ENCODE measurements at places on chromosomes 3 and 15.

GRCh38 chr3:48338635-48339034, 5.2 kb upstream of the SPINK8 start:
- DNase-seq = no peak

- no peak for DNase-seq
Measured at GRCh38 chr3:187830181-187830580, 84.9 kb upstream of the BCL6 start.

GRCh38 chr3:8166014-8166413, 335.6 kb upstream of the LMCD1 start:
- DNase-seq = no peak

DNA sequence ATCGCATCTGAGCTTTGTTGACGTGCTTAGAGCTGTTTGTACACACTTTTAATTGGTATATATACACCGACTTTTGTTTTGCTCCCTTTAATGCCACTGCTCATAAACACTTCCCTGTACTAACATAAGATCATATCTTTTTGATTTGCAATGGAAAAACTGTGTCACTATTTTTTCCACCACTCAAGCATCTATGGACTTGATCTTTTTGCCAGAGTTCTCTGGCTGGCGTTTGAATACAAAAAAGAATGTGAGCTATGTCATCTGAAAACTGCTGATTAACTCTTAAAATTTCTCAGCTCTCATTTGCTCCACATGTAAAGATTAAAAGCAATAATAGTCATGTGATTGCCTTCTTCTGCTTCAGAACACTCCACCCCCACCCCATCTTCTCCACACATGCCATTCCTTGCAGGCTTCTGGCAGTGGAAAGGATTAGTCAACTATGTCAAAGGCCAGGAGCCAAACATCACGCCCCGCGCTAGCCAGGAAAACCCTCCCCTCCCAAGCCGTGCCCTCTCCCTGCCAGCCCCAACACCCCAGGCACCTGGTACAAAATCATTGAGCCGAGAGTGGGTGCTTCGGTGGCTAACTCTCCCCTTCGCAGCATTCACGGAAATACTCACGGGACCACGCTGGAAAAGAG, 123.4 kb upstream of the MEF2A start:
- DNase-seq = peak; percentile 14

- DNase-seq = no peak
Measured at GRCh38 chr3:192307631-192308030, 419.7 kb downstream of the FGF12 start.

- DNase-seq = no peak
Measured at GRCh38 chr3:152403632-152404066, 134.9 kb downstream of the MBNL1 start.

GRCh38 chr3:48408823-48409281, 21.0 kb downstream of the PLXNB1 start:
- DNase-seq = no peak

DNA sequence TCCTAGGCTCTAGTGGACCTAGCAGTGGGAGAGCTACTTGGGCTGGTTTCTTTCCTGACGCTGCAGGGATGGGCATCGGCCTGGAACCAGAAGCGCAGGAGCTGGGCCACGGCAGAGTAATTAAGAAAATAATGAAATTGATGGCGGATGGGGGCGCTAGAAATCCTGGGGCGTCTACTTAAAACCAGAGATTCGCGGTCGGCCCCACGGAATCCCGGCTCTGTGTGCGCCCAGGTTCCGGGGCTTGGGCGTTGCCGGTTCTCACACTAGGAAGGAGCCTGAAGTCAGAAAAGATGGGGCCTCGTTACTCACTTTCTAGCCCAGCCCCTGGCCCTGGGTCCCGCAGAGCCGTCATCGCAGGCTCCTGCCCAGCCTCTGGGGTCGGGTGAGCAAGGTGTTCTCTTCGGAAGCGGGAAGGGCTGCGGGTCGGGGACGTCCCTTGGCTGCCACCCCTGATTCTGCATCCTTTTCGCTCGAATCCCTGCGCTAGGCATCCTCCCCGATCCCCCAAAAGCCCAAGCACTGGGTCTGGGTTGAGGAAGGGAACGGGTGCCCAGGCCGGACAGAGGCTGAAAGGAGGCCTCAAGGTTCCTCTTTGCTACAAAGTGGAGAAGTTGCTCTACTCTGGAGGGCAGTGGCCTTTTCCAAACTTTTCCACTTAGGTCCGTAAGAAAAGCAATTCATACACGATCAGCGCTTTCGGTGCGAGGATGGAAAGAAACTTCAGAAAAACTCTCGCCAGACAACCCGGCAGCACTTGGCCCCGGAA, 6.1 kb downstream of the SOX14 start:
- DNase-seq = no peak

GRCh38 chr15:69469467-69470201, 17.0 kb downstream of the RPLP1 start:
- DNase-seq = no peak

GRCh38 chr15:43270676-43271306, 4.1 kb upstream of the TGM5 start:
- DNase-seq = no peak

DNA sequence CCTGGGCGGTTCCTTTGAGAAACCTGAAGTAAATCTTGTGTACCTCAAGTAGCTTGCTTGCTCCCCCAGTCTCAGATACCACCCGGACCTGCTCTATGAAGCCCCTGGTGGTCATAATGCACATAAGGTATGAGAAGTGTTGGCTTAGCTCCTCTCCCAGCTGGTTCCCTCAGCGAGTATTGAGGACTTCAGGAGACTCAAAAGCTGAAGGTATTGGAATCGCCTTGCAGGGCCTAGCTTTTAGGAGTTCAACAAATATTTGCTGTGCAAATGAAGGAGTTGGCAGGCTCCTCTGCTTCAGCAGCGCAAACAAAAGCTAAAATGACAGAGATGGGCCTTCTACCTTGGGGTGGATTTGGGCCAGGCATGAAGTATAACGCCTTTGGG, 1.7 kb downstream of the CMTM8 start:
- DNase-seq = no peak

GRCh38 chr15:55552926-55553325, 35.2 kb downstream of the PYGO1 start:
- DNase-seq = no peak

- peak; percentile 62 for DNase-seq
Measured at GRCh38 chr3:128497305-128498126, 4.5 kb upstream of the GATA2 start.

- DNase-seq = no peak
Measured at GRCh38 chr3:88542916-88543315, 393.2 kb downstream of the C3orf38 start.

- no peak for DNase-seq
Measured at GRCh38 chr15:62993066-62993465, 49.5 kb upstream of the TPM1 start.

DNA sequence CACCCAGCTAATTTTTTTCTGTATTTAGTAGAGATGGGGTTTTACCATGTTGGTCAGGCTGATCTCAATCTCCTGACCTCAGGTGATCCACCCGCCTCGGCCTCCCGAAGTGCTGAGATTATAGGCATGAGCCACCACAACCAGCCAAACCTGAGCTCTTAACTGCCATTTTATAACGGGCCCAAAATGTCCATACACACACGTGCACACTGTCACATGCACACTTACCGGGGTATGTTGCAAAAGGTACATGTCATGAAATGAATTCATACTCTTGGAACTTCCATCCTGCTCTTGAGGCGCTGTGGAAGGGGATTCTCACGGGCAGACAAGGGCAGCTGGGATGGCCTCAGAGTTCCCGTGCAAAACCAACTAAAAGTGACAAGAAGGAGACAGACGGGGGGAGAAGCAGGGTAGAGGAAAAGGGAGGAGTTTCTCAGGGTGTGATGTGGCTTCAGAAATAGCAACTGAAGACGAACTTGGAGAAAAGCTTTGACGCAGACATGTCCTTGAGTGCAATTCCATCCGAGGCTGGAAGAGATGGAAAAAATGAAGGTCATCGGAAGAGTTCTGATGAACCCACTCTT, 110.9 kb downstream of the BDH1 start:
- DNase-seq = no peak

Measured in activated B cell treated with CpG ODN at 0.5 μM for 24 hours (primary cell).